ENCODE measurements at places on chromosomes 11 and 22. TPM values are rescaled to one million over a fixed set of nuclear protein-coding genes. Genes with fewer than 3 reads are reported as not detected.

DNA sequence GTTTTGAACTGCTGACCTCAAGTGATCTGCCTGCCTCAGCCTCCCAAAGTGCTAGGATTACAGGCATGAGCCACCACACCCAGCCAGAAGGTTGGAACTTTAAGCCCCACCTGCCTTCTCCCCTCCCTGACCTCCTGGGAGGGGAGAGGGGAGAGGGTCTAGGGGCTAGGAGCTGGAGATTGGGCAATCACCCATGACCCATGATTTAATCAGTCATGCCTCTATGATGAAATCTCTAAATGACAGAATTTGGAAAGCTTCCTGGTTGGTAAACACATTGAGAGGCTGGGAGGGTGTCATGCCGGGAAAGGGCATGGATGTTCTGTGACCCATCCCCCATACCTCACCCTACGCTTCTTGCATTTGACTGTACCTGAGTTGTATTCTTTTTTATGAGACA lies 17.1 kb upstream of the TFIP11 start:
- no peak overlapping the region for H3K27ac ChIP-seq
- no peak for DNase-seq

DNA sequence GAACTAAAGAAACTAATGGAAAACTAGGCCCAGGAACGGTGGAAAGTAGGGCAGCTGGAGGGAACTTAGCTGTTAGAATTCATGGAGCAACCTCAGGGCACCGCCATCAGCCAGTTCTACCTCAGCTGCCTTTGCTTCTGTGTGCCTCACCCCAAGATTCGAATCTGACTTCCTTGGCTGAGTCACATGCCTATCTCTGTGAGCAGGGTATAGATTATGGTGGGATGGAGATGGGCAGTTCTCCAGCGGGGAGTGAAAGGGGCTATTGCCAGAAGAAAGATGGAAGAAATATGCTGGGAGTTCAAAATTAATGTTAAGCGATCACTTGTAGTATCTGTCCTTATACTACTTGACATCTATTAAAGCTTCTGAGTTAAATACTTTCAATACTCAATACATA lies 18.9 kb upstream of the VWA5A start:
- no peaks in the 10 kb centered on the region for H3K4me1 ChIP-seq
- H3K36me3 ChIP-seq = no peaks in the 10 kb centered on the region
- no peak overlapping the region for H3K27ac ChIP-seq
- peaks cover 2% of the 10 kb centered on the region for H3K27me3 ChIP-seq

GRCh38 chr11:130813196-130813595 lies 103.1 kb downstream of the SNX19 start:
- no peaks in the 10 kb centered on the region for H3K36me3 ChIP-seq
- no peak for DNase-seq
- H3K27ac ChIP-seq = no peak overlapping the region
- peaks cover 16% of the 10 kb centered on the region for H3K27me3 ChIP-seq
- no peaks in the 10 kb centered on the region for H3K4me1 ChIP-seq

DNA sequence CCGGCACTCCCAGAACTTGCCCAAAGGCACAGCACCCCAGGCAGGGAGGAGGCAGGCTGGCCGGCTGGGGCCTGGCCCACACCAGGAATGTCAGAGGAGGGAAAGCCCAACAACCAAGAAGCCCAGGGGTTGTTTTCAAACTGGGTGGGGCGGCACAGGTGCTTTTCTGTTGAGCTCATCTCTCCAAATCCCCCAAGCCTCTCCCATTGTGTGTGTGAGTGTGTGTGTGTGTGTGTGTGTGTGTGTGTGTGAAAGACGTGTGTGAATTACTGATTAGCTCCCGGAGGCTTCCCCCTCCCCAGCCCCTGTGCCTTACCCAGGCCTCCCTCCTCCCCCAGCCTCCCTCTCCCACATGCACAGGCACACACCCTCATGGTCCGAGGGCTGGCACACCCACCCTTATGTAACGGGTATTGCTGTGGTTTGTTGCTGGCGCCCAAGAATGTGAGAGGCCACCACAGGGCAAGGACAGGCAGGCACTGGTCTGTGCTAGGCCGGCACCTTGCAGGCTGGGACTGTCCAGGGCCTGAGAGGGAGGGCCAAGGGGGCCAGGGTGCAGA lies 15.9 kb downstream of the TRIM29 start:
- no peaks in the 10 kb centered on the region for H3K36me3 ChIP-seq
- no peak for DNase-seq
- H3K4me1 ChIP-seq = no peaks in the 10 kb centered on the region
- no peak overlapping the region for H3K4me3 ChIP-seq
- H3K27me3 ChIP-seq = no peaks in the 10 kb centered on the region
- no peak overlapping the region for H3K27ac ChIP-seq

DNA sequence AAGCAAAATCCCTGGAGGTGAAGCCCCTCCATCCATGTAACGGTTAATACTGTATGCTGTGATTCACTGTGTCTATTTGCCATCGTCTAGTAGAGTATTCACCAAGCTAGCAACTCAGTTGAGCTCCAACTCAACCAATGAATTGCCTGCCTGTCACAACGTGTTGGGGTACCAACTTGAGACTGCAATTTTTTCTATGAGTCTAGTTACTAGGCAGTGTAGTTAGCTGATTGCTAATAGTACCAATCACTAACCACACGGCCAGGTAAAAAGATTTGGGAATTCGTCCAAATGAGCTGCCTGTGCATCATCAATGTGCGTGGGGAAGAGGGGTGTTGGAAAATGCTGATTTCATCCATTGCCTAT lies 1.0 kb upstream of the BTG4 start:
- no peaks in the 10 kb centered on the region for H3K36me3 ChIP-seq
- H3K4me1 ChIP-seq = peaks cover 8% of the 10 kb centered on the region
- peak overlapping the region; percentile 6 for H3K4me3 ChIP-seq
- no peak for DNase-seq
- peaks cover 27% of the 10 kb centered on the region for H3K27me3 ChIP-seq
- H3K27ac ChIP-seq = no peak overlapping the region

DNA sequence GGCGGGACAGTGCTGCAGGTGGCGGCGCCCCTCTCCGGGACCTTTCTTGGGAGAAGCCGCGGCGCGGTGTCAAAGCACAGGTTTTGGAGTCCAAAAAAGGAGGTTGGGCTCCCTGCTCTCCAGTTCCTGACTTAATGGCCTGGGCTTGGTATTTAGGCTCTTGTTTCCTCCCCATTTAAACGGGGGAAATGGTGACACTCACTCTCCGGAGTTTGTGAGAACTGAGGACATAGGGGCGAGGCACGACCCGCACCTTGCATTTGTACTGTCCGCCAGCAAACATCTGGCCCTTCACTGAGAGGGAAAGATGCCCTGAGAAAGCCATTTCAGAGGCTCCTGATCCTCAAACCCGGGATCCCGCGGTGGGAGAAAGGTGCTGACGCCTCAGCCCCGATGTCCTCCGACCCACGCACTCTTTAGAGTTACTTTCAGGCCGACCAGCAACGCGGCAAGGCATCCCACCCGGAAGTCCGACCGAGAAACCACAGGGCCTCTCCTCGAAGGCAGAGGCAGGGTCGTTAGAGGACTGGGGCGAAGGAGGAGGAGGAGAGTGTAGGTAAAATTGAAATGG lies 2.9 kb upstream of the WDR74 start:
- H3K4me1 ChIP-seq = peaks cover 29% of the 10 kb centered on the region
- peaks cover 5% of the 10 kb centered on the region for H3K27me3 ChIP-seq
- no peak overlapping the region for H3K4me3 ChIP-seq
- H3K27ac ChIP-seq = no peak overlapping the region

GRCh38 chr22:23169043-23169406 lies 11.3 kb upstream of the BCR start:
- H3K27ac ChIP-seq = no peak overlapping the region
- DNase-seq = no peak
- H3K4me1 ChIP-seq = peaks cover 3% of the 10 kb centered on the region
- no peaks in the 10 kb centered on the region for H3K36me3 ChIP-seq
- no peak overlapping the region for H3K4me3 ChIP-seq
- H3K27me3 ChIP-seq = no peaks in the 10 kb centered on the region

- no peak overlapping the region for H3K27ac ChIP-seq
- H3K36me3 ChIP-seq = no peaks in the 10 kb centered on the region
- H3K4me3 ChIP-seq = no peak overlapping the region
- H3K4me1 ChIP-seq = no peaks in the 10 kb centered on the region
- no peak for DNase-seq
These were observed 183.9 kb downstream of the CTTN start for GRCh38 chr11:70581991-70582885.

- H3K4me3 ChIP-seq = no peak overlapping the region
- DNase-seq = no peak
- no peak overlapping the region for H3K27ac ChIP-seq
- peaks cover 4% of the 10 kb centered on the region for H3K36me3 ChIP-seq
These were observed 14.5 kb downstream of the HSPA8 start for GRCh38 chr11:123047266-123047946.

- H3K27me3 ChIP-seq = peaks cover 1% of the 10 kb centered on the region
- H3K27ac ChIP-seq = no peak overlapping the region
- DNase-seq = no peak
- no peak overlapping the region for H3K4me3 ChIP-seq
- H3K36me3 ChIP-seq = no peaks in the 10 kb centered on the region
- no peaks in the 10 kb centered on the region for H3K4me1 ChIP-seq
These were observed 69.4 kb downstream of the BUD13 start for GRCh38 chr11:116703421-116703820.

GRCh38 chr11:127454856-127455255 lies 454.3 kb upstream of the KIRREL3 start:
- H3K36me3 ChIP-seq = no peaks in the 10 kb centered on the region
- H3K4me3 ChIP-seq = no peak overlapping the region
- no peak overlapping the region for H3K27ac ChIP-seq

DNA sequence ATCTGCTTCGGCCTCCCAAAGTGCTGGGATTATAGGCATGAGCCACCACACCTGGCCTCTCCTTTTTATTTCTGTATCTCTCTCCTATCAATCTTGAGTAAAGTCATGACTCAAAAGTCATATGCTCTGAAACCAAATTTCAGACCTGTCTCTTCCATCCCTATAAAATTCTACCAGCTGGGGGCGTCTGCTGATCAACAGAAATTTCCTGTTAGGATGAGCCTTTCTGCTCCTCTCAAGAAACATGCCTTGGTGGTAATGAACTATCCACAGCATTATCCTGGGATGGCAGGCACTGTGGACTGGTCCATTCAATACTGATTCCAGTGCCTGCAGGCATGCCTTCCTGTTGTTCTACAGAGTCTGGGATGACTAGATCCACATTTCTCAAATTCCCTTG lies 472.6 kb downstream of the NELL1 start:
- H3K27ac ChIP-seq = no peak overlapping the region
- H3K4me1 ChIP-seq = no peaks in the 10 kb centered on the region
- H3K27me3 ChIP-seq = peaks cover 3% of the 10 kb centered on the region
- no peak overlapping the region for H3K4me3 ChIP-seq
- DNase-seq = no peak

- H3K4me3 ChIP-seq = no peak overlapping the region
- peaks cover 9% of the 10 kb centered on the region for H3K4me1 ChIP-seq
- H3K27me3 ChIP-seq = peaks cover 3% of the 10 kb centered on the region
- no peak for DNase-seq
These were observed 25.8 kb downstream of the LARGE1 start for GRCh38 chr22:33894515-33894914.

DNA sequence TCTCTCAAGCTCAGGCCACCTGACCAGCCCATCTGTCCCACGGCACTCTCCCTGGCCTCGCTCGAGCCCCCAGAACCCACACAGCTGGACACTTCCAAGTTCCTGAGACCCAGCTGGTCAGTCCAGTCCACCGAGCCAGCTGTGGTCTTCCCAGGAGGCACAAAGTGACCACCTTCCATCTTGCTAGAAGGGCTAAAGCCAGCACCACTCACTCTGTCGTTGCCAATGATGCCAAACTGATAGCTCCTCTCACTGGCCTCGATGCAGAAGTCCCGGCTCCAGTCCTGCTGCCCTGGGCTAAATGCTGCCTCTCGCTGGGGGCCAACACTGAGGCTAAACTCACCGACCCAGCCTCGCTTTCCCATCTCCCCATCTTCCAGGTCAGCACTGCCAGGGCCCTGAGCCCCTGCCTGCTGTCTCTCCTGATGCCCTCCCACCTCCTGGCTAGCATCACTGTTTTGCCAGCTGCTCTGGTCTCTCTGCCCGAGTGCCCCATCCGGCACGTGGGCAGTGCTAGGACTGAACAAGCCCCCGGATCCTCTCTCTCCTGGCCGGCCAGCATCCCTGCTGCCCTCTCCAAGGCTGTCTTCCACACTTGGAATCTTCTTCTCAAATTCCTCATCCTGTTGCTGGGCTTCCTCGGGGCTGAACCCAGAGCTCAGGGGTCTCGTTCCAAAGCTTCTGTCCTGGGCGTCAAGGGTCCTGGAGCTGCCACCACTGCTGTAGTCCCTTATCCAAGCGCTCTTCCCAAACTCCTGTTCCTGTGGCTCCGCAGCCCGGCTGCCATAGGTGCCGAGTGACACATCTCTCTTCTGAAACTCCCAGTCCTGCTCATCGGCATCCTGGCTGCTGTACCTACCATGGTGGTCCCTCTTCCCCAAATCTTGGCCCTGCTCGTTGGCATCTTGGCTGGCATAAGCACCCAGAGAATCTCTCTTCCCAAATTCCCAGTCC lies 15.4 kb downstream of the TNKS1BP1 start:
- H3K36me3 ChIP-seq = peaks cover 4% of the 10 kb centered on the region
- no peaks in the 10 kb centered on the region for H3K27me3 ChIP-seq
- H3K27ac ChIP-seq = no peak overlapping the region
- H3K4me3 ChIP-seq = no peak overlapping the region
- DNase-seq = no peak
- H3K4me1 ChIP-seq = peaks cover 11% of the 10 kb centered on the region

DNA sequence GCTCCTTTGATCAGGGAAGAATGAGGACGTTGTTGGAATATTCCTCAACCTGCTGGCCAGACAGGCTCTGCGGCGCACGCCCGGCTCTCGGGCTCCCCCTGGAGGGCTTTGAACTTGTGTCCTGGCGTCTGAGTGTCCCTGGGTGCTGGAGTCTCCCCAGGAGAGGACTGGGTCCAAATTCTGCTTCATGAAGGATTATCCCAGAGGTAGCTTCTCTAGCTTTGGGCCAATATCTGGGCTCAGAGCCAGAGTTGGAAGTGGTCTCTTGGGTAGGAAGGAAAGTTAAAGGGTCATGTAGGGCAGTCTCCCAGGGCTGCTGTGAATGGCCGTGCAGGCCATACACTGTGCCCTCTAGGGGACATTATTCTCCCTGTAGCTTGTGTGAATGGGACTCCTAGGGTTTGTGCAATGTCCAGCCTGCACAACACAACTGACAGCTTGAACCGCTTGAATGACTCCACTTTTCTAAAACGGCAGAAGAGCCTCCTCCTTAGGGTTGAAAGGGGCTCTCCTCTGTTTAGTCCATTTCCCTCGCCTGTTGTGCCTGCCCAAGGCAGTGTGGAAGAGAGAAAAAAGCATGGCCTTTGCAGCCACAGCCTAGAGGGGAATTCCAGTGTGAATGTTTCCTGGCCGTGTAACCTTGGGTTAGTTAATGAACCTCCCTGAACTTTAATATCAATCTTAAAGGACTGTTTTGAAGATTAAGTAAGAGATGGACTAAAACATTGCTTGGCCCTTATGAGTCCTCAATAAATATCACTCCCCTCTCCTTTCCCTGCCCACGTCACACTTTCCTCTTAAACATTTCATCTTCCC lies 111.2 kb upstream of the THY1 start:
- H3K4me1 ChIP-seq = no peaks in the 10 kb centered on the region
- no peak overlapping the region for H3K27ac ChIP-seq
- peaks cover 8% of the 10 kb centered on the region for H3K27me3 ChIP-seq
- DNase-seq = peak; percentile 21
- no peak overlapping the region for H3K4me3 ChIP-seq
- H3K36me3 ChIP-seq = no peaks in the 10 kb centered on the region

GRCh38 chr11:130874955-130875531 lies 41.2 kb downstream of the SNX19 start:
- H3K4me3 ChIP-seq = no peak overlapping the region
- no peaks in the 10 kb centered on the region for H3K4me1 ChIP-seq
- no peak overlapping the region for H3K27ac ChIP-seq
- no peaks in the 10 kb centered on the region for H3K27me3 ChIP-seq

LAYN gene
- polyA plus RNA-seq = not detected

DKK3 gene
- polyA plus RNA-seq = 0.76 TPM

OR10W1 gene
- not detected for polyA plus RNA-seq

MMP1 gene
- not detected for polyA plus RNA-seq

PTPRCAP gene
- 1,354 TPM for polyA plus RNA-seq

PRG3 gene
- polyA plus RNA-seq = not detected

MOGAT2 gene
- not detected for polyA plus RNA-seq

ACCS gene
- polyA plus RNA-seq = 3.8 TPM
